ENCODE measurements at places on chromosomes 5 and 9.

- DNase-seq, result no peak
Observed at GRCh38 chr5:32290922-32291321, 21.8 kb downstream of the MTMR12 start.

GRCh38 chr5:151523335-151523734 lies 67.8 kb downstream of the FAT2 start:
- DNase-seq, result peak; percentile 56

- DNase-seq, result no peak
Observed at GRCh38 chr9:132647355-132647754, 22.4 kb downstream of the DDX31 start.

DNA sequence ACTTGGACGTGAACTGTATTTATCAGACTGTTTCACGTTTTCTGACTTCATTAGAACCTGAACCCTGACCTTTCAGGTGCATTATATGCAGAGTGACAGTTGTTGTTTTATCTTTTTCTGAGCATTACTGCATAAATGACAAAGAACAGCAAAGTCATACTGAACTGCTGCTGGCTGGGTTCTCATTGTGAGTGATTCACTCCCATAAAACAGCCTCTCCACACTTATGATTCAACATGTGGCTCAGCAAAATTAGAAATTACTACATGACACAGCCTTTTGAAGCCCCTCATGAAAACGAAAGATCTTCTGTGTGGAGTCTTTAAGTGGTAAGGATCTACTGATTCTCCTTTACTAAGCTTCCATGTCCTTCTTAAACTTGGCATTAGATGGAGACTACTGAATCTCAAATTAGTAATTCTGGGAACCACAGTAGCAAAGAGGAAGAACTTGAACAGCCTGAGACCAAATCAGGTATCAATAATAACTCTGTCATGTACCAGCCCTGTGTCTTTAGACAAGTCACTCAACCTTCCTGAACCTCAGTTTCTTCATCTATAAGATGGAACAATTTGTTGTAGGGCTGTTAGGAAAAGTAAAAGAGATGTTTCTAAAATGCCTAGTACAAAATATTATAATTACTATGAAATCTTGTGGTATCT lies 172.3 kb upstream of the GNA14 start:
- DNase-seq, result no peak

DNA sequence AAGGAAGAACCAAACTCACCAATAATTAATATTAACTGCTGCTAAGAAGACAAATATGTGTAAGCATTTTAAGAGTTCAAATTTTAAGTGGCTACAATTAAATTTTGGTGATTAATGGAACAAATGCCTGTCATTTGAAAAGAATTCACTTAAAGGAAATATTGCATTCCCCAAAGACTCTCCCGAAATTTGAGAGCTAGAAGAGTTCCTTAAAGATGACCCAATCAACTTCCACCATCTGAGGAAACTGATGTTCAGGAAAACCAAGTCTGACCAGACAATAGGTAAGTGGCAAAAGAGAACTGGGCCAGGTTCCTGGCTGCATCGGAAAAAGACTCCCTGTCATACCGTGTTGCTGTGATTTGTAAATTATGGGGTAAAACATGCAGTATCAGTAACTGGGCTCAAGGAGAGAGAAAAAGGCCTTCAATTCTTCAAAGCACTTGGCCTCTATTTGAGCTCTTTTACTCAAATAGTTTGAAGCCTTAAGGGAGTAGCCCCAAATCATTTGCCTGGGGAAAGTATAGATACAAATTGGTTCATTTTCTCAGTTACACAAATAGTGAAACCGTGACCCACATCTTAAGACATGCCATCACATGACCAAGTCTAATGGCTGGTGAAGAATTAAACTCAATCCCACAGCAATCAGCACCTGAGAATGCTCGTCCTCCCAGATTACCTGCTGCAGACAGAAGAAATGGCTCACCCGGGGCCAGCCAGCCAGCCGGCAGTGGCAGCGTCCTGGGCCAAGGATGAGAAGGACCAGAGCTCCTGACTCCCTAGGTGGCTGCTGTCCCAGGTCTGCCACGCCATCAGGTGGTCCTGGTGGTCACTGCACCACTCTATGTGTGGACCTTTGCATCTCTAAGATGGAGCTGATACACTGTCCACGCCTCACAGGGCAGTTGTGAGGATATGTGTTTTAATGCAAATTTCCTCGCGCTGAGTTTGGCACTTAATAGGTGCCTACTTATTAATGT lies 162.9 kb downstream of the TTLL11 start:
- no peak for DNase-seq

DNA sequence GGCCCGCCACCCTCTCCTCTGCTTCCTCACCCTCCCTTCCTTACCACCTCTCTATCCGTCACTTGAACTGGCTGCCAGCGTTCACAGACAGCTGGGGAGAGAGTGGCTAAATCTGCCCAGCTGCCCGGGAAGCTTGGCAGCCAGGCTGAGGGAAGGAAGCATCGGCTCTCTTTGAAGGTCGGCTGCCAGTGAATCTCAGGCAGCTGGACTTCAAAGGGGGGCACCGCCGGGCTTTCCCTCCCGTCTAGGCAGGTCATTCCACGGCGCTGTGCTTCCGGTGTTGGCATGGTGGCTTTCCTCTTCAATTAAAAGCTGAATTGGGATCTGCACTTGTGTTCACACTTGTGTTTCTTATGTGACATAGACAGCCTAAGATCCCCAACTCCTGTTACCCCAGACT lies 174.0 kb downstream of the GDNF start:
- no peak for DNase-seq

DNA sequence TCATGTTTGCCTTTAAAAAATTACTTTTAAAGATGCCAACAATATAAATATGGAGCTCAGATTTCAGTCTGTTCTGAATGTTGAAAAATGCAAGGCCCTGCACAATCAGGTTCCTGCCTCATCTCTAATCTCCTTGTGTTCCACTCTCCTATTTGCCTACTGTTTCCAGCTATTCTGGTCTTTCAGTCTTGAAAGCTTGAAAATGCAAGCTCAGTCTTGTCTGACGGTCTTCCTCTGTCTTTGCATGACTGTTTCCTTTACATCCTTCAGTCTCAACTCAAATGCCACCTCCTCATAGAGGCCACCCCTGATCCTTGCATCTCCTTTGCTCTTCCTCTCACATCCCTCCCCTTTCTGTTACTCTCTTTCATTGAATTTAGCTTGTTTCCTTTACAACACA lies 354.9 kb downstream of the KIF4B start:
- DNase-seq, result no peak

GRCh38 chr9:35675204-35675603 lies 1.5 kb downstream of the CA9 start:
- DNase-seq, result no peak

- no peak for DNase-seq
Observed at GRCh38 chr9:126217797-126218196, 108.8 kb upstream of the MVB12B start.

- DNase-seq, result peak; percentile 73
Observed at GRCh38 chr5:119328753-119329602, 26.8 kb upstream of the TNFAIP8 start.

DNA sequence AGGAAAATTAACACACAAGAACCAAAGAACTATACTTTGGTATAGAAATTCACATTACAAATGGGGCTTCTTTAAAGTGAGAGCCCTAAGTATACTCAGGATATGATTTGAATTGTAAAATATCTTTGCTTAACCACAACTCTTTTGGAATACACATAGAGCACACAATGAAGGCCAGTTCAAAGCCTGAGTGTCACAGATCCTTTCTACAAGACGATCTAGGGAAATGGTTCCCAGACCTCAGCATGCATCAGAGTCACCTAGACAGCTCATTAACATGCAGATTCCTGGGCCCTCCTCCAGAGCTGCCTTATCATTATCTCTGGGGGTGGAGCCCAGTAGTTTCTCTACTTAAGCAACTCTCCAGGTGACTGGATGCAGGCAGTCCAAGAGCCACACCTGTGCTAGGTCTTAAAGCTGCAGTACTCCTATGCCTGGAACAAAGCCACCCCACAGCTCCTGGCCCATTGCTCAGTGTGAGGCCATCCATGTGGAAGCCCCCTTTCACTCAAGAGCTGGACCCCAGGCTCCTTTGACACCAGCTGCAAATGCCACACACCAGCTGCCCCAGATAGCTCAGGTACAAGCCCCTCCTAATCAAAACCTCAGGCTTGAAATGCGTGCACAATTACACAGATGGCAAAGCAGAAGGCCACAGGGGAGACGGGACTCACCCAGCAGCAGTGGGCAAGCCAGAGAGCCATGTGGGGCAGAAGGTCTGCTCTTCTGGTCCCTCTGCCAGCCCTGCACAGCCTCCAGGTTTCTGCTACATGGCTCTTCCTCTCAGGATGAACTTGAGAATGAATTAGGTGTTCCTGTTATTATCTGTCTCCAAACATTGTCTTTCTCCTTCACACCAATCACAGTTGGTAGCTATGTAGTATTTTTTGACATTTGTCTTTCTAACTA lies 106.1 kb downstream of the SH3TC2 start:
- no peak for DNase-seq
